ENCODE measurements at places on chromosomes 6 and 20. TPM values are rescaled to one million over a fixed set of nuclear protein-coding genes. Genes with fewer than 3 reads are reported as not detected.
A peak's percentile ranks its signal among the peaks of the same experiment; 100 is the strongest.

DNA sequence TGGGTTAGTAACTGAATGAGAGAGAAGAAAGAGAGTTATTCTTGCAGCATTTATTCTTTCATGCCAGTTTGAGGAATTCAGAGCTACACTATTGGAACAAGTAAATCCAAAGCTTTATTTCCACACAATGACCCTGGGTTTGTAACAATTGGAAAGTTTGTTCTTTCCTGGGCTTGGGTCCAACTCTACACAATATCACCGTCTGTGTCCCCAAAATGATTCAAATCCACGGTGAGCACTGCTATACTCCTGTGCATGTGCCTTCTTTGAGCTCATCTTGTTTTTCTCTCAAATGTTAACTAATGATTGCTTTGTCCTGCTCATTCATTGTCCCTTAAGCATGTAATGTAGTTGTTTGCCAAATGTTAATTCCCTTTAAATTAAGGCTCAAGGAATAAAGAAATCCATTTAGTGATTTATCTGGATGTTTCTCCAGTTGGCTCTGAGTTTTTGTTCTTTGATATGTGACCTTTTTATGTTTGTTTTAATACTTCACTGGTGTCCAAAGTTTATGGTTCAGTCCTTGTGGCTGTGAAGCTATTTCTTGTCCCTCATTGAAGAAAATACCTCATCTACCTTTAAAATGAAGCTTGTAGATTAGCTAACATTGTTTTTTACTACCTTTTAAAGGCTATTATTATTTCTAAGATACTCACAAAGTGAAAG lies 20.5 kb upstream of the CRISP3 start:
- no peak for DNase-seq

- no peak for DNase-seq
Observed at GRCh38 chr6:141017941-141018340, 1114.8 kb upstream of the GJE1 start.

GRCh38 chr20:57627339-57627738 lies 7.1 kb upstream of the ZBP1 start:
- DNase-seq, result no peak

- no peak for DNase-seq
Observed at GRCh38 chr6:116764961-116765841, at the start of gene FAM162B. Gene FAM162B (minus strand): TSS chr6:116765719. CDS start chr6:116765576, 143 bp downstream.

GRCh38 chr20:8255945-8256632 lies 124.0 kb downstream of the PLCB1 start:
- DNase-seq, result peak; percentile 42

DNA sequence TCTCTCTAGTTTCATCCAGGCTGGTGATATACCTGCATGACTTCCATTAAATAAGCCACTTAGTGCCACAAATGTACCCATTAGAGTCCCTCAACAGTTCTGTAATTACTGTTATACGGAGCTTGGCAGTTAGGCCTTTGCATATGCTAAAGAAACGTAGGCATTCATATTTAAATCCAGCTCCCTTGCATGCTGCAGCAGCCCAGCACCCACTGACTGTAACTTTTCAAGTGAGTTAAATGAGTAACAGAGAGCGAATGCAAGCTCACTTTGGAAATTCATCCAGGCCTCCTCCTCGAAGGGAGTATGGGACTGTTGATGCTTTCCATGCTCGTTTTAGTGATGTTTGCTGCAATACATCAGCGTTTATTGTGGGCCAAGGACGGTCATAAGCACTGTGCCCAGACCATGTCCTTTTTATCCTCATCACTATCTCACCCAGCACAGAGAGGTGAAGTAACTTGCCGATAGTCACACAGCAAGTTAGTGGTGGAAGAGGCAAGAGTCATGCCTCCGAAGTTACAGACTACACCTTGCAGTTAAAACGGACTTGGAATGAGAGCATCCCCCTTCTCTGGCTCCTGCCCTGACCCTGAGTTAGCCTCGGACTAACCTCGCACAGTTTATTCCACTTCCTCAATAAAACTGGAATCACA lies 179.4 kb upstream of the PDE10A start:
- DNase-seq, result no peak

- no peak for DNase-seq
Observed at GRCh38 chr20:2164966-2165365, 63.3 kb downstream of the STK35 start.

DNA sequence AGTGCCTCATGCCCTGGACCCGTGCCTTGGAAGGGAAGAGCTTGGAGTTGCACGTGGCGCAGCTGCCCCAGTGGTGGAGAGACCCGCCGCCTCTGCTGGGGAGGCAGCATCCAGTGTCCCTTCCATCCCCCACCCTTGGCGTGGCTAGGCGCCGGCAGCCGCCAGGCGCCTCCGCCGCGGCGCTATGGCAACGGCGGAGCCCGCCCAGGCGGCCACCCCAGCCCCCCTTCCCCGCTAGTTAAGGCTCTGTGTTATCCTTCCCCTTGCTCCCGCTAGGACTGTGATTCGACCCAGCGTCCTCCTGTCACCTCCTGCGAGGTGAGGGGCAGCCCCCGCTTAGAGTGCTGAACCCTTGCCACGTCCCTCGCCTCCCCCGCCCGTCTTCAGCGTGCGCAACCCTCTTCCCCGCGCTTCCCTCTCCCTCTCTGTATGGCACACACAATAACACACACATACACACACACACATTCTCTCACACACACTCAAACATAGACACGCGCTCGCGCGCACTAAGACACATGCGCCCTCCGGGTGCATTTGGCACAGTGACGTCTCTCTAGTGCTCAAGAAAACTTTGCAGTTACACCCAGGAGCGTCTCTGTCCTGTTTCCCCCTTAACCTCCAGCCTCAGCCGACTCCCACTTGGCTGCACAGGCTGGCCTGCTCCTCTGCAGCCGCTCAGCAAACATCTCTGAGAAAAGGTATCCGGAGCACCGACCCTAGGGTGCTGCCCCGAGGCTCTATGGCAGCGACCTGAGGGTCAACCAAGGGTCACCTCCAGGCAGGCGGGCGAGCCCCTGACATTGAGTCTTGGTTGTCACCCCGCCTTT lies 8.5 kb downstream of the GRIK2 start:
- no peak for DNase-seq

DNA sequence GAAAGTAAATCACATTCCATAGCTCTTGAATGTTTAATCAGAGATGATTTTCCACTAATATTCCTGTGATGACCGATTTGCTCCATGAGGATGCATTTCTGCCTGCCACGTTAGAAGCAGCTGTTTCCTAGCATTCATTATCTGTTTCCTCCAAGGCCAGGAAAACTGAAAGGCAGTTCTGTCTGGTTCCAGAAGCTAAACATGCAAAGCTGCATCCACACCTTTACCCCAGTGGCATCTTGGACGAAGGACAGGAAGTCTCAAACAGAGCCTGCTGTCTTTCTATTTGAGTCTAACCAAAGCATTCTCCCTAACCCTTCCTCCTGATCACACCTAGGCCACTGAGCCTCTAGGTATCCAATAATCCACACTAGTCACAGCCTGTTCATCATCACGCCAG lies 27.6 kb downstream of the CNKSR3 start:
- DNase-seq, result no peak

DNA sequence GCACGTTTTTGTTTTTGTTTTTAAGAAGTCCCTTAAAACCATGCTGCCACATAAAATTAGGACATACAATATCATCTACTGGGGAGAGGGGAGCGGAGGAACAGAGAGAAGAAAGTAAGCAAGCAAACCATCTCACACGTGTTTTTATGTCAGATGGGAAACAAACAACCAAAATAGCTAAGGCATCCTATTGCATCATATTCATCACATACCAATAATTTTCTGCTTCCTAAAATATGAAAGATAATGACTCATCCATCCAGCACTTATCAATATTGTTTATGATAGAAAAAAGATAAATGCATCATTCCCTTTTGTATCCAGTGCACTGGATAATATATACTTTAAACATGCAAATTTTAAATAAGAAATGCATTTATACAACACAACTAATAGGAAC lies 329.6 kb downstream of the RNGTT start:
- DNase-seq, result no peak

DNA sequence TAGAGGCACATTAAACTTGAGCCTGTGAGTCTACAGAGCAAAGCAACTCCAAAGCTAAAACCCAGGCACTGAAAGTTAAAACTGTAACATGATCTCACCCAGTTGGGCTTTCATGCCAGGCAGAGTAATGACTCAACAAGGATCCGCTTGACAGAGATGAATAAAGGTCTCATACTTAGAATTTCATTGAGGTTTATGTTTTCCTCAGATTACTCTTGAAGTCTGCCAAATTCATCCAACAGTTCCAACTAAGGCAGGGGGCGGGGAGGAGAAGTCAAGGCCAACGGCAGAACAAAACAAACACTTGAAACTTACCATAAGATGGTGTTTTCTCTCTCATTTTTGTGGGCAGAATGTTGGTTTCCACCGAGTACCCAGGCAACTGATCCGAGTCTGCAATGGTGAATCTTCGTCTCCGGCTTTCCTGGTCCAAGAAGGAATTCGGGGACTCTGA lies 54.0 kb upstream of the IPCEF1 start:
- DNase-seq, result peak; percentile 89

- no peak for DNase-seq
Observed at GRCh38 chr20:60219984-60220562, 261.9 kb downstream of the CDH26 start.

- DNase-seq, result no peak
Observed at GRCh38 chr6:5813625-5814027, 193.1 kb downstream of the NRN1 start.

GRCh38 chr6:21587961-21588480 lies 5.5 kb upstream of the SOX4 start:
- peak; percentile 58 for DNase-seq

DNA sequence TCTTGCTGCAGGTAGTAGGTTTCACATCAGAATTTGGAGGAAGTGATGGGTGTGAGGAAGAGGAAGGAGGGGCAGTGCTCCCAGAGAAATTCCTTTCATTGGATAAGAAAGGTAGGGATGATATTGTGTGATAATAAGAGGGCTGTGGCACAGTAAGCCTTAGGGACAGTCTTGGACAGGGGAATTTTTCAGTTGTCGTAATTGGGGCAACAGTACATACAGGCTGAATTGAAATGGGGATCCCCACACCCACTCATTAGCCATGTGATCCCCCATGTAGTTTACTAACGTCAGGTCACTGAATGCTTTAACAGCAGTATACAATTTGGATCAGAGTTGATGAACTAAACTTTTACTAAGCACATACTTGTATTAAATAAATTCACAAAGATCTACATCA lies 79.4 kb downstream of the FOXO3 start:
- no peak for DNase-seq

GRCh38 chr6:37060195-37060559 lies 54.7 kb downstream of the FGD2 start:
- DNase-seq, result no peak

- no peak for DNase-seq
Observed at GRCh38 chr6:44080561-44081521, 46.4 kb downstream of the MRPL14 start.

DNA sequence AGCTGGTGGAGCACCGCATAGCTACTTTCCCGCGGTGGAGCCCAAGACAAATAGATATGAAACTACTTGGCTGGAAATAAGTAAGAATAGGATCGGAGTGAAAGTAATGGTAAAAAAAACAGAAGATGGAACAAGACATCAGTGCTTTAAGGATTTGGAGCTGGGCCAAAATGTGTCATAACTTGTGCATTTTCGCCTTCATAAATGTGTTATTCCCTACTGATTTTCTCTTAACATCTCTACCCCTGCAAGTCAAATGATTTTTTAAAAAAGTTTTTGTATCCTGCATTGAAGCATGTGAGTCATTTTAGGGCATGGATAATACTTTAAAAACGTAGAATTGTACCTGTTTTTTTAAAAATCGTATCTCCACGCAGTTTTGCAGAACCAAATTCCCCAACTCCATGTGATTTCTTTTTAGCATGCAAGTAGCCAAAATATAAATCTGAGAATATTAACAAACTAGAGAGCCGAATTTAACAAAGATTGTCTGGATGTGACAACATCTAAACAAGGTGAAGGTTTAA lies 882 bp upstream of the FAM184A start:
- DNase-seq, result peak; percentile 69

GRCh38 chr6:13268913-13269518 lies 59.3 kb downstream of the TBC1D7 start:
- peak; percentile 60 for DNase-seq

DNA sequence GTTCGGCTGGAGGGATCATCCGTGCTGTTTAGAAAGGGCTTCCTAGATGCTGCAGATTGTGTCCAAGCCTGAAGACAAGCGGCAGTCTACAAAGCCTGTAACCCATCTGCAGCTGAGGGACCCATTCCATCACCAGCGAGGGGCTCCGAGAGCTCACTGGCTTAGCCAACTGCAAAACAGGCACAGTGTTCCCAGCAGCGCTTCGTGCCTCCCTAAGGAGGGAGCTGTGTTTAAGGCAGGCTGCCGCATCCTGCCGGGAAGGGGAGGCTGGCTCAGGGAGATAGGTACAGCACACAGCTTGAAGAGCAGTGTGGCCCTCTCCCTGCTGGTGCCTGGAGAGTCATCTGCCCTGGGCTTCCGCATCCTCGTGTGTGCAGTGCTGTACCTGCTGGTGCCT lies 32.4 kb downstream of the DUSP22 start:
- DNase-seq, result no peak

DNA sequence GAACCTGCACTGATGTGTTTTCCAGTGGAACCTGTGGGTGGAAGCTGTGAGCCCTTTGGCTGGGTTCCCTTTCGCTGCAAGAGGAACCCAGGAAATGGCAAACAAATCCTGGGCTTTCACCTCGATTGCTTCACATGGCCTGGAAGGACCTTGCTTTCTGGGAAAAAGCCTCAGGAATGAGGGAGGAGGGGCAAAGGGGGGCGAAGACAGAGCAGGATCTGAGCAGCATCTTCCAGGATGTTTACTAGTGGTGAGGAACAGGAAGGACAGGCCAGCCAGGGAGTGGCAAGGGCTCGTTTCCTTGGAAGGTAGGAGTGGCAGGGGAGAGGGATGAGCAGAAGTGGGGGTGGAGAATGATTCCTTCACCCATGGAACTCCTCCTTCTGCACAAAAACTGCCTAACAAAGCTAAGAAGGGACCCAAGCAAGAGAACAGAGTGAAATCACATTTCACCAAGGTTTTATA lies 5.9 kb downstream of the SLC2A10 start:
- DNase-seq, result peak; percentile 62

DNA sequence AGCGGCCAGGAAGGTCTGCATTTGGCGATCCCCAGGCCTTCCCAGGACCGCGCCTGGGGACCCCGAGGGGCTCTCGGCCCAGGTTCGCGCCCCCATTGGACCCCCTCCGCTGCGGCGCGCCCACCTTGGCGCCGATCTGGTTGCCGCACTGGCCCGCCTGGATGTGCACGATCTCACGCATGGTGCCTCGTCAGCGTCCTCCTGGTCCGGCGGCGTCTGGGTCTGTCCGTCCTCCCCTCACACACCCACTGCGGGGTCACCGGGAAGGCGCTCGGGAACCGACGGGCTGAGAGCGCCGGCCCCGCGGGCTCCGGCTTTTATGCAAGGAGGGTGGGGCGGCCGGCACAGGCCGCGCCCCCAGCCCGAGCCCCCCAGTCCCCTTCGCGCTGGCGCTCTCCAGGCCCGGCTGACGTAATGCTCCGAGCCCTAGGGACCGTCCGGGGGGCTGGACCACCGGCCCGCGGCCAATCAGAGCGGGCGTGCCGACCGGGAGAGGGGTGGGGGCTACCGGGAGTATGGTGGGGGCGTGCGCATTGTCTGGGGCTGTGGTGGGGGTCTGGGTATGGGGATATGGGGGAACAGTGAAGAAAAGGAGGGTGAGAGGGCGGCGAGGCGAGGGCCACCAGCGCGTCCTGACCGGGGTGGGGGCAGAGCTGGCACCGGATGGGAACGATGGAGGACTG lies at the start of gene TUBB2B:
TSS of gene TUBB2B (minus strand) at position 291 of the 683 bp plus-strand sequence. CDS start at position 181, 110 bp downstream.
- no peak for DNase-seq

The FAM83C gene
- total RNA-seq, result not detected

The RIPOR2 gene
- 4.9 TPM for total RNA-seq

The RSPO3 gene
- not detected for total RNA-seq

The TRIM15 gene
- 0.79 TPM for total RNA-seq

The TBX18 gene
- total RNA-seq, result 0.39 TPM
